ENCODE measurements at places on chromosomes 3 and 15. TPM values are rescaled to one million over a fixed set of nuclear protein-coding genes. Genes with fewer than 3 reads are reported as not detected.

CD96 gene
- total RNA-seq: 60.5 TPM

- DNase-seq: no peak
Observed at GRCh38 chr3:114417675-114418074, 123.8 kb downstream of the TIGIT start.

- DNase-seq: peak; percentile 46
Observed at GRCh38 chr3:27888562-27888961, 166.4 kb upstream of the EOMES start.

GRCh38 chr3:29363110-29363509 is 82.2 kb downstream of the RBMS3 start:
- DNase-seq: no peak

GRCh38 chr3:108029466-108029865 is 61.4 kb downstream of the CD47 start:
- no peak for DNase-seq

CCR4 gene
- total RNA-seq: 0.29 TPM

LNP1 gene
- total RNA-seq: 3.1 TPM

GLDN gene
- total RNA-seq: not detected

DNA sequence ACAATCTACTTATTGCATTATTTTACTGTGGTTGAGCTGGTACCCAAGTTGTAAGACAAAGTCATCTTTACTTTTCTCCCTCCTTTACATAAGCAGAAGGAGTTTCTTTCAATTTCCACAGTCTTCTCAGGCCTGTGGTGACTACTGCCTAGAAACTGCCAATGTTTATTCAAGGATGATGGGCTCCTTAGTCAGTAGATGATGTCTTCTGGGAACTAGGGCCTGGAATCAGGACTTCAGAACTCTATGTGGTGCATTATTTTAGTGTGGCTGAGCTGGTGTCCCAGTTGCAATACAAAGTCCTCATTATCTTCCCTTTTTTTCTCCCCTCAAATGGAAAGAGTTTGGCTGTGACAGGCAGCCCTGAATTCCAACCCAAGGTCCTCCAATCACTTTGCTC is 1762.5 kb downstream of the SI start:
- no peak for DNase-seq

Data from SK-MEL-5 (cell line).